Lower leg skin (tissue), 4 donors: ENCODE measurements at places on chromosomes 5 and 9. TPM values are rescaled to one million over a fixed set of nuclear protein-coding genes. Genes with fewer than 3 reads are reported as not detected.

The SPATA31E1 gene
- not detected for total RNA-seq

The TAF1L gene
- total RNA-seq, result not detected

The PRPF4 gene
- total RNA-seq, result 17.4 TPM

DNA sequence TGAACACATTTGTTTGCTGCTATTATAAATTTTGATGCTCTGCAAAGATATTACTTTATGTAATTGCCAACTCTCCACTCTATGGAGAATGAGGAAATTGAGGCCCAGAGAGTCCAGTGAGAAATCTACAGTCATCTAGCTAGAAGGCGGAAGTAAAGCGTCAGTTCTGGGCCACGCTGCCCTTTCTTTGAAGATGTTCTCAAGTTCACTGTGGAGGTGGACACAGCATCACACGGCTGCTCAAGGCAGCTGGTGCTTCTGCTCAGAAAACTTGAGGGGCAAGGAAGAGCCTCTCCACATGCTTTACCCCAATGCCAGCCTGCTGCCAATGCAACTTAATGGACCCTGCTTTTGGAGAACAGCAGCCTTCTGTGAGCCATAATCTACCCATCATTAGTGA lies 96.3 kb downstream of the TTLL11 start:
- no peak for DNase-seq

GRCh38 chr5:132003170-132003744 lies 8.2 kb downstream of the ACSL6 start:
- no peak for DNase-seq

DNA sequence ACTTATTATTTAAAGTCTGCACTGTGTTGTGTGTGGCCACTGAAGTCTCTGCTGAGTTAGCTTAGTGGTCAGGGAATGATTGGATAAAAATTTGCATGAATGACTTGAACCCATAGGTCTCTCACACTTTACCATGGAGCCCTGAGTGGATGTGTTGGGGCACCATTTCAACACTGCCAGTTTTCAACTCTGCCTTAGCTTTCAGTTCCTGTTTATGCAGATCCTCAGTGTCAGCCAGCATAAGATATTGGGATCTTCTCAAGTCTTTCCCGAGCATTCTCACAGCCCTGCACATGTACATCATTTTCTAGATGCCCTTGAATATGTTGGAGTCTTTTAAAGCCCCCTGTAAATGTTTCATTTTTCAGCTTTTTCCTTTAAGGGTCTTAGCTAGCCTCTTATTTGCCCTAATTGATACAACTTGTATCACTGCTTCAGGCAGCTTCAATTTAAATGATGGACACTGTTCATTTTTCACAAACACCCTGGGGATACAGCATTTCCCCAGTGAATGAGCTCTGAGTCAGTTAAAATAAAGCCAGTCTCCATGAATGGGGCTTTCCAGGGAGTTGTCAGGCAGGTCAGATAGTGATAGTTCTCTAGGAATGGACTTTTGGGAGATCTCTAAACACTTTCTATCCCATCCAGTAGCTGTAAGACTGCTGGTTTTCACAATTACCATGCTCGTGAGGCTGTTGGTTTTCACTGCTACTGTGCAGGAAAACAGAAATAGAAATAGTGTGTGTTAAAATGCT lies 211.9 kb upstream of the PAPPA start:
- no peak for DNase-seq

The FANCC gene
- 9.2 TPM for total RNA-seq

GRCh38 chr5:23450187-23450586 lies 57.2 kb upstream of the PRDM9 start:
- no peak for DNase-seq

The ACTBL2 gene
- 0.08 TPM for total RNA-seq

The DTWD2 gene
- total RNA-seq, result 15.6 TPM

DNA sequence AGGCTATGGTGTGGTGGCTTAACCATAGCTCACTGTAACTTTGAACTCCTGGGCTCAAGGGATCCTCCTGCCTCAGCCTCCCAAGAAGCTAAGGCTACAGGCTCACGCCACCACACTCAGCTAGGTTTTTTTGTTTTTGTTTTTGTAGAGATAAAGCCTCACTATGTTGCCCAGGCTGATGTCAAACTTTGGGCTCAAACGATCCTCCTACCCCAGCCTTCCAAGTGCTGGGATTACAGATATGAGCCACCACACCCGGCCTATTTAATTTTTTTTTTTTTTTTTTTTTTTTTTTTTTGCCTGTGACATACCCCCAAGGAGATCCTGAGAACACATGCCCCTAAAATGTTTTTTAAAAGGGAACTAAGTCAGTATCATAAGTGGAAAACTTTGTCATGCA lies 10.4 kb downstream of the FUBP3 start:
- DNase-seq, result no peak

DNA sequence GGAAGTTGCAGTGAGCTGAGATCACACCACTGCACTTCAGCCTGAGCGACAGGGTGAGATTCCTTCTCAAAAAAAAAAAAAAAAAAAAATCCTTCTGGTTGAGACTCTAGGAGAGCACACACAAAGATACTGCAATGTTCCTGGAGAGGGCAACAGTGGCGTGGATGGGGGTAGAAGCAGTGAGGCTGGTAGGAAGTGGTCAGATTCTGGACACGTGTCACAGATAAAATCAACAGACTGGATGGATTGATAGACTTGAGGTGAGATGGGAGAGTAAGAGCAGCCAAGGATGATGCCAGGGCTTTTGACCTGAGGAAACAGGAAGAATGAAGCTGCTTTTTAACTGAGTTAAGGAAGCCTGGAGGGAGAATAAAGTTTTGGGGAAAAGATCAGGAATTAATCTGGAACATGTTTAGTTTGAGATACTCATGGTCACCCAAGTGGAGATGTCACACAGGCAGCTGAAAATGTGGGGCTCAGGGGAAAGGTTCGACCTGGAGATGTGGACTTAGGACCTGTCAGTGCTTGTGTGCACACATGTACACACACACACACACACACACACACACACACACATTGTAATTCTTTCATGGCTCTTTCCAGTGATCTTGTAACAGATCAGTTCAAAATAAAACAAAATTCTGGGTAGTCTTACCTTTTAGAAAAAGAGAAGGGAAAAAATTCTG lies 88.1 kb downstream of the FANCC start:
- no peak for DNase-seq

- DNase-seq, result peak; percentile 32
Measured at GRCh38 chr9:114759512-114760341, 46.1 kb downstream of the TNFSF15 start.

- no peak for DNase-seq
Measured at GRCh38 chr5:1943481-1943880, 60.8 kb upstream of the IRX4 start.

The SCGB3A2 gene
- total RNA-seq, result not detected

GRCh38 chr5:58107704-58108103 lies 352.2 kb downstream of the PLK2 start:
- DNase-seq, result no peak
